ENCODE measurements at places on chromosomes 6 and 20.

- no peak for DNase-seq
These were observed 8.4 kb upstream of the SPINT3 start for GRCh38 chr20:45523821-45524220.

DNA sequence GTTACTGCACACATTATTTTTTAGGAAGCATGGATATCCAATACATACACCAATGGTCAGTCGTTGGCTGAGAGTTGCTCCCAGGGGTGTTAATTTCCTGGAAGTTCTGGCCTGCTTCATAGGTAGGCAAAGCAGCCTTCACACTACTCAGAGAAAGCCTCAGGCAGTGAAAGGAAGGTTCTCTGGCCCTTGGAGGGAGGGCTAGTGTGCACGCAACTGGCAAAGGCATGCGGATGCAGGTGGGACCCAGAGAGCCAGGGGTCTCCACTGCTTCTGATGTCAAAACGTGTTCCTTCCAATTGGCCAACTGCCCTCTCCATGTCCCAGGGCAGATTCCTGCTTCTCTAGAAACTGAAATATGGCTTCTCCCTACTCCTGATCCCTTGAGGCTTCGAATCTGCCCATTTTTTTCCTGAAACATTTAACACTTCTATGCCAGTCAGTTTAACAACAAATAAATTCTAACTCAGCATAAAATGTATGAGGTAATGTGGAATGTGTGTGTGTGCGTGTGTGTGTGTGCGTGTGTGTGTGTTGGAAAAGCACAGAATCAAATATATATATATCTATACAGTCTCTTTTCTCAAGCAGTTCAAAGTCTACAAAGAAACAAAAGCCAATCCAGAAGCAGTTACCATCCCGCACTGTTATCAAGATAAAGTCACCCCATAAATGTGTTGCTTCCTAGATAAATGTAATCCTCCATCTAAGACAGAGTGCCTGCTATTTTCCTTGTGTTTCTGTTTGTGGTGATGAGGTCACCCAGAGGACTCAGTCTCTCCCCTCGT lies 94.0 kb upstream of the HIVEP1 start:
- no peak for DNase-seq

GRCh38 chr6:30885999-30886896 lies 1.9 kb downstream of the DDR1 start:
- DNase-seq = peak; percentile 50

DNA sequence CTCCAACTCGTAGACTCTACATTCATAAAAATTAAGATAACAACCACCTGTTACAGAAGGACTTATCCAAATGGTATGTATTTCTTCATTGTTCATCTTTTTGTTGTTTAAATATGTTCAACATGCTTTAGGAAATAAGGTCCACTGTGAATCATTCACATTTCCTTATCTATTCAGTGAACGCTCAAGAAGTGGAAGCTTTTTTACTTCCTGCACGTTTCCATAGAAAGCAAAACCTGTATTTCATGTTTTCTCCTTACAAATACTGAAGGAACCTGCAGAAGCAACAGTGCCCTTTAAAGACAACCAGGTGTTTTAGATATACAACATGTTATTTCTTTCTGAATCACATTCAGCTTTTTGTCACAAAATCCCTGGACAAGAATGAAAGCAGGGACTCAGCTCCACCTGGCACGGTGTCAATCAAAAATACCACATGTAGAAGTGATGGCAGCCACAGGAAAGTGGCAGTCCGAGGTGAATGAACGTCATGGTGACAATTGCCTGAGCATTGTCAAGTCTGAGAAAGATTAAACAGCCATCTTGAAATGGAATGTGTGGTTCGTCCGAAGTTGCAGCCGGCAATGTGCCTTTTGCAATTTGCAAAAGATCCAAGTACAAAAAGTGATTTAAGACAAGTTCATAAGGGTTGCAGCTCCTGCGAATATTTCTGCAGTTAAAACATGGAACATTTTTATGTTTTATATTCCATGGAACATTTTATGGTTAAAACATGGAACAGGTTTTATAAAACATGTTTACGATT lies 66.7 kb upstream of the RIPOR2 start:
- no peak for DNase-seq

DNA sequence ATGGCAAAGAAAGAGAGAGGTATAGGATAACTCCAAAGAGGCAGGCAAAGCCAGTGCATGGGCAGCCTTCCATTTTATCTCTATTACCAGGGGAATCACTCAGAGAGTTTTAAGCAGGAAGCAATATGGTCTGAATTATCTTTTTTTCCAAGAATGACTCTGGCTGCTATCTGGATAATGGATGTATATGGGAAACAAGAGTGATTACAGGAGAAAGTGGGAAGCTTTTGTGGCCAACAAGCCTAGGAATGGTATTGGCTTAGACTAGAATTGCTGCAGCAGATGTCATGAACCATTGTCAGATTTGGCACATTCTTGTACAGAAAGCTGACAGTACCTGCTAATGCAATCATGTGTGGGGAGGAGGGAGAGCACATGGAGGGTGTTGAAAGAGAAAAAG lies 73.0 kb upstream of the BTBD3 start:
- no peak for DNase-seq

GRCh38 chr6:128964771-128965170 lies 81.8 kb downstream of the LAMA2 start:
- DNase-seq = no peak

- no peak for DNase-seq
These were observed 7.5 kb upstream of the NUP153 start for GRCh38 chr6:17714177-17714576.
